COR-L47 (cell line): ENCODE measurements at places on chromosomes 7 and 10.

GRCh38 chr10:6395606-6396005 is 184.5 kb downstream of the PRKCQ start:
- no peak for DNase-seq

DNA sequence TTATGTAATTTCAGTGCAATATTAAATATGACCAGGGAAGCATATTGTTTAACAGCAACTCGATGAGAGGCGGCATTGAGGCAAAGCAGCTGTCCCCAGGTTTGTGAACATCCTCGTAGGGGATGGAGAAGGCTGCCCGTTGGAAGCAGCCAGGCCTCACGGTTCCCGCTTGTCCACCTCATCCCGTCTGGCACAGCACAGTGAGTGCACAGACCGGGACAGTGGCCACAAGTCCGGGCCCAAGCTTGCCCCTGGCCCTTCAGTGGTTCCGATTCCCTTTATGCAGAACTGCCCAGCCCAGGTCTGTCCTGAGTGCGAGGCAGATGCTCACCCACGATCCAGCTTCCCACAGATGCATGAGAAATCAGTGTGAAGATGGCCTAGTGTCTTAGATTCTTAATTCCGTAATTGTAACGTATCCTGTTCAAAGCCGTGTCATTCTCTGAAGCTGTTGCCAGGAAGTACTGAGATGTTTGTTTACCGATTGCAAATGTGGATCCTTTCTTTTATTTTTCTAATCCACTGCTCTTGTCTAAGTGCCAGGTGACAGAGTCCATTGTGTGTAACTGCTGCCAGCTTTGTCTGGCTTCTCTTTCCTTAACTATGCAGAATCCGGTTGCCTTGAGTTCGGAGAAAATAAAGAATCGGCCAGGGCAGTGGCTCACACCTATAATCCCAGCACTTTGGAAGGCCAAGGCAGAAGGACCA is 35.5 kb downstream of the PFKP start:
- peak; percentile 22 for DNase-seq

- no peak for DNase-seq
Observed at GRCh38 chr10:72011468-72011867, 47.3 kb downstream of the CHST3 start.

DNA sequence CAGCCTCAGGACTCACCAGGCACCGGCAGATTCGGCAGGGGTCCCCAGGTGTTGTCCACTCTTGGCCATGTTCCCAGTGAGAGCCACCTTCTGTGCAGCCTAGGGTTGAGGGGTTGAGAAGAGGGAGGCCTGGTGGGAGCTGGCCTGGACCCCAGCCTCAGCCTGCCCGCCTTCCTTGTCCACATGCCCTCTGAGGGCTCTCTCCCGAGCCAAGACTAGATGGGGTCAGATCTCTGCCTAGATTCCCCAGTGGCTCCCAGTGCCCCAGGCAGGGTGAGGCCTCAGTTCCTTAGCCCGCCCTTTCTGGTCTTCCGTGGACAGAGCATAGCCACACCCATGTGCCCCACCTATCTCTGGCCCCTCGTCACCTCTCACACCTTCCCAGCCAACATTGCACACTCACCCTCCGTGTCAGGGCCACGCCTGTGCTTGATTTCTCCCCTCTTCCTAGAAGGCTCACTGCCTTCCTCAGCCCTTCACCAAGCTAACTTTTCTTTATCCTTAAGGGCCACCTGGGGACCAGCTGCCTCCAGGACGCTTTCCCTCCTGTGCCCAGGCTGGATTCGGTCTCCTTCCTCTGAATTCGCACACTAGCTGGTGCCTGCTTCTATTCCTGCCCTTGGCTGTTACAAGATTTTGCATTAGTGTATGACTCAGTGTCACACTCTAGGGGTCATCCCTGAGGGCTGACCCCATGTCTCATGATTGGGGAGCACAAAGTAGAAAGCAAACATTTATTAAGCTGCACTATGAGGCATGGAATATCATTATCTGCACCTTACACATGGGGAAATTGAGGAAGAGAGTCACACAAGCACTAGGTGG is 7.5 kb downstream of the KCP start:
- DNase-seq: no peak

GRCh38 chr10:46525824-46526681 is 30.4 kb downstream of the GPRIN2 start:
- DNase-seq: no peak

GRCh38 chr7:48144291-48144768 is 26.9 kb upstream of the ABCA13 start:
- no peak for DNase-seq

GRCh38 chr10:60003651-60004523 is 97.5 kb upstream of the CCDC6 start:
- peak; percentile 16 for DNase-seq

GRCh38 chr7:119288416-119288815 is 984.6 kb upstream of the KCND2 start:
- no peak for DNase-seq

GRCh38 chr10:97327348-97328294 is 6.9 kb downstream of the FRAT2 start:
- DNase-seq: no peak

- DNase-seq: no peak
Observed at GRCh38 chr7:10934292-10934691, 39.4 kb upstream of the PHF14 start.

- DNase-seq: peak; percentile 77
Observed at GRCh38 chr7:81175275-81175940, 256.6 kb upstream of the SEMA3C start.

- no peak for DNase-seq
Observed at GRCh38 chr7:111711426-111712065, 149.3 kb upstream of the IMMP2L start.

DNA sequence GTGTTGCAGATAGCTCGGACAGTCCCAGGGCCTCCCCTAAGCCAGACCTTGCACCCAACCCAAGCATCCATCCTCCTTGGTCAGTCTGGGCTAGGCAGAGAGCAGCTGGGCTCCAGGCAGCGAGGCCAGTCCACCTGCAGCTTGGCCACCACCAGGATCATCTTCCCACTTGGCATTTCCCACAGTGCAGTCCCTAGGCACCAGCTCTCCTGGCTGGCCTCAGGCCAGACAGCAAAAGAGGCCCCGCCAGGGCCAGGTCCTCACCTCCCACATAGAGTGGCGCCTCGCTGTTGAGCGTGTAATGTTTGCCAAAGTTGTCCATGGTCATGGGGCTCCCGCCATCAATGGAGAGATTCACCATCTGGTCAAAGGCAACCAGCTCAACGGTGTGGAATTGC is 171.7 kb downstream of the LCOR start:
- no peak for DNase-seq

- no peak for DNase-seq
Observed at GRCh38 chr7:157729566-157729965, 392.8 kb downstream of the DNAJB6 start.

- DNase-seq: no peak
Observed at GRCh38 chr7:32319012-32319382, 171.2 kb downstream of the LSM5 start.

- DNase-seq: no peak
Observed at GRCh38 chr7:824081-824480, 8.2 kb upstream of the SUN1 start.

GRCh38 chr10:25815999-25816768 is 117.8 kb upstream of the MYO3A start:
- peak; percentile 23 for DNase-seq

DNA sequence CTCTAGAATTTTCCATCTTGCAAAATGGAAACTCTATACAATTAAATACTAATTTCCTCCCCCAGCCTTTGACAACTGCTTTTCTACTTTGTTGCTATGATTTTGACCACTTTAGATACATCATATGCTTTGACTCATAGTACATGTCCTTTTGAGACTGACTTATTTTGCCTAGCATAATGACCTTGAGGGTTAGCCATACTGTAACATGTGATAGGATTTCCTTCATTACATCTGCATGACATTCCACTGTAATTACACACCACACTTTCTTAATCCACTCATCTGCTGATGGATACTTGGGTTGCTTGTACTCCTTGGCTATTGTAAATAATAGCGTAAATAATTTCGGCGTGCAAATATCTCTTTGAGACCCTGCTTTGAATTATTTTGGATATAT is 127.7 kb downstream of the JAZF1 start:
- DNase-seq: no peak

DNA sequence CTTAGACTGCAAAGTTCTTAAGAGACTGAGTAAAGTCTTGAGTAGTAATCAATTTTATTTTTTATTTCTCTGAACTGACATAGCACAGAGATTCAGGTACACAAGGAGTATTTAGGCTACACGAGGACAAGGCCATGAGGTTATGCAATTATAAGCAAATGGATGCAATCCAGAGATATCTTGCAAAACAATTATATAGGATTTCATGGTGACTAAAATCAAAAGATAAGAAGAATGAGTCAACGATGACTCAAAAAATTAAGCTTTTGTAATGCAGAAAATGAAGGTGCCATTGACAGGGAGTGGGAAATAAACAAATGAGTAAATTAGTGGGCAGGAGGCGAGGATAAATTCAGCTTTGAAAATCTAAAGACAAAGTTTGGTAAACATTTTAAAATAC is 66.7 kb upstream of the MYO3A start:
- DNase-seq: no peak

DNA sequence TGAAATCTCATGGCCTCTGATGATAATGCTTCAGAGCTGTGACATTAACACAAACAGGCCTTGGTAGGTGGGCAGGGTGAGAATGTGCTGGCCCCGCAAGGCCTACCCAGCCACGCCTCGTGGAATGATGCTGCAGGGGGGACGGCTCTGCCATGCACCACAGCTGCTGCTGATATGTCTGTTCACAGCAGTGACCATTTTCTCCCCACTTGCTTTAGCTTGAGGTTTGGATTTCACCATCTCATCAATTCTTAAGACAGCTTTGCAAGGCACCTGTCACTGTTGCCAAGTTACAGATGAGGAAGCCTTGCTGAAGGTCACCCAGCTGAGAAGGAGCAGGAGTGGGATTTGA is 128.3 kb downstream of the PTPN20 start:
- DNase-seq: no peak

- no peak for DNase-seq
Observed at GRCh38 chr10:101008823-101009423, 9.3 kb downstream of the LZTS2 start.

DNA sequence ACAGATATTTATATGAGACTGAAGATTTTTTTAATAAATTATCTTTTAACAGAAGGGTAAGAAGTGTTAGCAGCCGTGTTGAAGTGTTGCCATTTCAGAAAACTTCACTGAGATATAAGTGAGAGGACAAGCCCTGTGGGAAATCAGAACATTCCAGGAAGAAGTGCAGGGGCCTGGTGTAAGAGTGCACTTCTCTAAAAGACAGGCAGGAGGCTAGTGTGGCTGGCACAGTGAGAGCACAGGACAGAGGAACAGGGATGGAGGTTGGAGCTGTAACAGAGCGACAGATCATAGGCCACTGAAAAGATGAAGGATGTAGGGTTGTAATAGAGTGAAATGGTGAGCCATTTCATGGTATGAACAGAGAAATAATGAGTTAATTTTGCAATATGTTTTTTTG is 608.9 kb downstream of the SORCS1 start:
- DNase-seq: no peak

DNA sequence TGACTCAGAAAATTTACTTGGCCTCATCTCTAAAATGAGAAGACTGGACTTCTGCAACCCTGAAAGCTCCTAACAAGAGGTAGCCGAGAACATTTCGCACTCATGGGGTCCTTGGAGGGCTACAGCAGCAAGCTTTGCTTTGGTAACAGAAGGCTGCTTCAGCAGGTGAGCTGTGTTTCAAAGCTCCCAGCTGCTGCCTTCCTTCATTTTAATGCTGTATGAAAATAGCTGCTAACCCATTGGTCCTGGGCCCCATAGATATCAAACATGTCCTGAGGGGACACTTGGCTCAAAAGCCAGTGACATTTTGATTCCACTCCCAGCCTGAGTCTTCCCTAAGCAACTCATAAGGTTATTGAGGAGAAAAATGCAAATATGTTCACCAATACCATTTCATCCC is 14.3 kb upstream of the MALSU1 start:
- no peak for DNase-seq

DNA sequence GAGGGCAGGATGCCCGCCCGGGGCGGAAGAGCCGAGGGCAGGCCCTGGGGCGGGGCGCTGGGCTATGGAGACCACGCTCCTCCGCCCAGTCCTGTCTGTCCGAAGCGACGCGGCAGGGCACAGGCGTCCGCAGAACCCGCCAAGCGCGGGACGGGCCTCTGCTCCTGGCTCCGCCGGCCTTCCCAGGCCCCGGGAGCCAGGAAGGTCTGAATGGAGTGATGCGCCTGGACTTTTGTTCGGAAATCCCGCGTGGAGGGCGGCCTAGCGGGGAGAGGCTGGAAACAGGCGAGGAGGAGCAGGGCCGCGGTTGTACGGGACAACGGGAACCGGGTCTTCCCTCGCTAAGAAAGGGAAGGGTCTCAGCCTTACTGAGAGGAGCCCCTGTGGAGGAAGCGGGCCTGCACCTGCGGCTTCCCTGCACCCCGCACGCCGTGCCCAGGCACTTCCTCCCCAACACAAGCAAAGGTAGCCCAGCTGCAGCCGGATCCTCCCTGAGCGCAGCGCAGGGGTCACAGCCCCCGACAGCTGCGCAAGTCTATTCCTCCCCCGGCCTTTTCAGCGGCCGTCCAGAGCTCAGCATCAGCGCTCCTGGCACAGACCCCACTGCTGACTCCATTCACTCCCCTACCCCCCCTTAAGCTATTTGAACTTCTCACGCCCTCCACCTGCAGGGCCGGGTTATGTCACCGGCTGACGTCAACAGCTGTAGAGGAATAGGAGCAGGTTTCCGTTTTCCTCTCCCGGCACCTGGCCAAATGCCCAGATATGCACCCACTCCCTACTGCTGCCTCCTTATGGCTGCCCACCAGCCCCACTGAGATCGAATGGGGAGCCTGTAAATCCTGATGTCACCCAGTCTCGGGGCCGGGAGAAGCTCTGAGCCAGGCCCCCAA is 143.2 kb upstream of the RET start:
- peak; percentile 49 for DNase-seq

- peak; percentile 23 for DNase-seq
Observed at GRCh38 chr10:91077549-91078071, 142.9 kb upstream of the PCGF5 start.

- DNase-seq: no peak
Observed at GRCh38 chr7:99828811-99829210, 998 bp downstream of the CYP3A43 start.

GRCh38 chr10:3452173-3452626 is 279.6 kb upstream of the PITRM1 start:
- DNase-seq: no peak

DNA sequence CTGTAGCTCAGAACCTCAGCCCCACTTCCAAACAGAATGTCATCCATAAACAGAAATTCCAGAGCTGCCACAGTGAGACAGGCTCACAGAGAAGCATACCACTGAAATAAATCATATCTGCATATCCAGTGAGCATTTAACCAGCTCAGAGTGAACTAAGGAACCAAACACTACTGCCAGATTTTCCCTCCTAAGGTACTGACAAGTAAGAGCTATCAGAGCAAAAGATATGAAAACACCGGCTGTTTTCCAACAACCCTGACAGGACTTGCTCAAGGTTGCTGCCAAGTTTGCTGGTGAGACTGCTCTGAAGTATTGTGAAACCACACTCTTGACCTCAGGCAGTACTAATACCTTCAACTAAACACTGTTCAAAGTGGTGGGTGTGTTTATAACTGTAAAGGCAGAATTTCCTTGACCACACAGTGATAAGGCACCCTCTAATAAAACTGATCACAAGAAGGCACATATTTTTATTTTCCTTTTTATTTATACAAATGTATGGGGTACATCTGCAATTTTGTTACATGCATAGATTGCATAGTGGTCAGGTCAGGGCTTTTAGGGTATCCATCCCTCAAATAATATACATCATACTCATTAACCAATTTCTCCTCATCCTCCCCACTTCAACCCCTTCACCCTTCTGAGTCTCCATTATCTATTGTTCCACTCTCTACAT is 18.3 kb downstream of the SGMS1 start:
- DNase-seq: no peak

GRCh38 chr10:35511647-35512046 is 93.5 kb upstream of the GJD4 start:
- DNase-seq: no peak

GRCh38 chr10:123494301-123494808 is 171.8 kb upstream of the GPR26 start:
- DNase-seq: no peak
